ENCODE measurements at places on chromosomes 2 and 18. TPM values are rescaled to one million over a fixed set of nuclear protein-coding genes. Genes with fewer than 3 reads are reported as not detected.

The DUSP2 gene
- total RNA-seq, result 0.53 TPM

The GAL3ST2 gene
- not detected for total RNA-seq

The ACADL gene
- not detected for total RNA-seq

The NOL4 gene
- not detected for total RNA-seq

The CYTIP gene
- total RNA-seq, result not detected
